ENCODE measurements at places on chromosomes 1 and 21.

GRCh38 chr1:156528231-156528630, 27.7 kb upstream of the MEF2D start:
- DNase-seq: no peak

GRCh38 chr1:115908565-115909274, 67.6 kb upstream of the SLC22A15 start:
- DNase-seq: no peak

DNA sequence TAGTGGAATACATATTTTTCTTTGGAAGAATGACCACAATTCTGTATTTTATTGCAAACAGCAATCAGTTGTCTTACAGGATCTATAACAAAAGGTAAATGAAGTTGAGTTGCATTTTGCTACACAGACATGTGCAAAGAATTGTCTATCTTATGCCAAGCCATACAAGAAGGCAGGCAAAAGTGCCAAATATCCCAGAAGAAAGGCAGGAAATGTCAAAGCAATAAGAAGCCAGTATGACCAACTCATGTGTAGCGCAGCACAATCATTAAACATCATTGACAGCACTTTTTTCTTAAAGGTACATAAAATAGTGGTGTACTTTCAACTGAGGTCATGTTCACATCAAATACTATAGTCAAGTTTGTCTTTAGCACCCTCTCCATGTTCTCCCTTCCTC, 42.7 kb downstream of the NIBAN1 start:
- DNase-seq: no peak

GRCh38 chr21:31977816-31978215, 105.0 kb downstream of the HUNK start:
- DNase-seq: no peak

DNA sequence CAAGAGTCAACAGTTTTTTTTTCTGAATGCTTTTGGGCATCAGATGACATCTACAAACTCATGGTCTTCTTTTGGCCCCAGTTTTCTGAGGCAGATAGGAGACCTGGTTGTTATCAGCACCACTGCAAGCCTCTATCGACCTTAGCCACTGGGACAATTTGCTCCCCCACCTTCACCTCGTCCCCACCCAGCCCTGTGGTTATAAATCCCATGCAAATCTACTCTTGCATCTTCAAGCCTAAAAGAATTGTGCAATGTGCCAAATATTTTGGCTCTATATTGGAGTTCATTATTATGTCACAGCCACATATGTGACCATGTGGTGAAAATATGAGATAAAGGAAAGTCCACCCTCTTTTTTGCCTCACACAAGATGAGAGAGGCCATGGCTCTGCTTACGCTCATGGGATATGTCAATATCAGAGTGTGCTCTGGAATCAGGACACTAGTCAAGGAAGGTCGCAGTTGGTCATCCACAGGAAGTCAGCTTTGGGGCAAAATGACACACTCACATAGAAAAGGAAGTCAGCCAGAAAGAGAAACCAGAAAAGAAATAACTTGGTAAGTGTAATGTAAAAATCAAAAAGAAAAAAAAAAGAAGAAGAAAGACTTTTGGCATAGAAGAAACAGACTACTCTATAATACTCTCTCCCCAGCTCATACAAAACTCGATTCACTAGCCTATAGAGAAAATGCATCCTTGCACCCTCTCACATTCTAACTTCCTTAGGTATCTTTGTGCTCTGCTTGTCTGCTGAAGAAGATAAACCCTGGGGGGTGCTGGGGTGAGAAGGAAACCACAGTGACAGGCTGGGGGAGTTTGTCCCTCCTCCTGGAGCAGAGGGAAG, 21.2 kb downstream of the SLC30A10 start:
- no peak for DNase-seq

DNA sequence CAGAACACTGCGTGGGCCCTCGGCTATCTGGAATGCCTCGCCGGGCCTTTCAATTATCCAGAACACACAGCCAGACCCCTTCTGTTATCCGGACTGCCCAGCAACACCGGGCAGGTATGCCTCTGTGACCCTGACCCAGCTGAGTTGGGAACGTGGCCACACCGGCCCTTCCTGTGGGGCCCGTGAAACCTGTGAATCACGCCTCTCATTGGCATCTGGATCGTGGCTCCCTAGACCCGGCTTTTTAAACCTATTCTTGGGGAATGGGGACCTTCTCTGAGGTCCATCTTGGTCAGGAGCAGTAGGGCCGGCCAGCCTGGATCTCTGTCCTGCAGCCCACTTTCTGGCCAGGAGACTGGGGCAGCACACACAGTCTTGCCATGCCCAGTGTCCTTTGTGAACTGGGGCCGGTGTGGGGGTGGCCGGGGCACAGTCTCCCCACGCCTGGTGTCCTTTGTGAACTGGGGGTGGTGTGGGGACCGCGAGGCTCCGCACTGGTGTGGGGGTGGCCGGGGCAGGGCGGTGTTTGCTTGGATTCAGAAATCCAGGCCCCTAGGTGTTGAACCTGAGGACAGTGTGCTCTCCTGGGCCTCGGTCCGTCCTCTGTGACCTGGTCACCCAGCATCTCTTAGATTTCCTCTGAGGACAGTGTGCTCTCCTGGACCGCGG, 11.1 kb downstream of the COL18A1 start:
- no peak for DNase-seq

DNA sequence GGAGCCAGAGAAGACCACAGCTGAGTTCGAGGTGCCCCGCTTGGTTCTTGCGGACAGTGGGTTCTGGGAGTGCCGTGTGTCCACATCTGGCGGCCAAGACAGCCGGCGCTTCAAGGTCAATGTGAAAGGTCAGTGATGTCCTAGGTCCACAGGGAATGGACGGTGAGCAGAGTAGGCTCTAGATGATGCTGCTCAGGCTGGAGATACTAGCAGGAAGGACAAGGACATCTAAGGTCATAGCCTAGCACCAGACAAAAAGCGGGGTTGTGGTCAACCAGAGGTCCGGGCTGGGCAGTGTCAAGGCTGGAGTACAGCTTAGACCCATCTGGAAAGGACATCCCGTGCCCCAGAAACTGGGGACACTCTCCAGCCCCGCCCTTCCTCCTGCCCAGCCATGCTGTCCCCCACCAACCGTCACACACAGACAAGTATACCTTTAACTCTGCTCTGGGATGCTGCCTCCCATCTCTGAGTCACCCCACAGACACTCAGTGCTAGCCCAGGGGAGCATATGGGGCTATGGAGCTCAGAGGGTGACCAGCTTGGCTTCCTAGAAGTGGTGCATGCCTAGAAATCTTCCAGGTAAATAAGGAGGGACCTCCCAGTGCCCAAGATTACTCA, 8.7 kb downstream of the TIE1 start:
- no peak for DNase-seq

DNA sequence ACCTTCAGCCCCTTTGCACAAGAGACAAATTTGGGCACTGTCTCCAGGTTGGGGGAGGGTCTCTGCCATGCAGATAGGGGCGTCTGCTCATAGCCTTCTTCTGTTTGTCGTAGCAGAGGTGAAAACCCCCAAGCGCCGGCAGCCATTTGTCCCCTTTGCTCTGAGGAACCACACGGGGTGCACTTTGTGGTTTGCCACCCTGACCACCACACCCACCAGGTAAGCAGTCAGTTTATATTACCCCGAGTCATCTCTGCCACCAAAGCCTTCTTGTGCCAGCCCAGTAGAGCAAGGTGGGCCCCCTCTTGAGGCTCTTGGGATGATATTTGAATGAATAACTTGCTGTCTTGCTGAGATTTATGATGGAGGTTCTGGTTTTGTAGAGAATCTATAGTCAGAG, 111.8 kb downstream of the VPS13D start:
- DNase-seq: no peak

GRCh38 chr1:184945678-184946412, 28.5 kb downstream of the NIBAN1 start:
- DNase-seq: no peak

DNA sequence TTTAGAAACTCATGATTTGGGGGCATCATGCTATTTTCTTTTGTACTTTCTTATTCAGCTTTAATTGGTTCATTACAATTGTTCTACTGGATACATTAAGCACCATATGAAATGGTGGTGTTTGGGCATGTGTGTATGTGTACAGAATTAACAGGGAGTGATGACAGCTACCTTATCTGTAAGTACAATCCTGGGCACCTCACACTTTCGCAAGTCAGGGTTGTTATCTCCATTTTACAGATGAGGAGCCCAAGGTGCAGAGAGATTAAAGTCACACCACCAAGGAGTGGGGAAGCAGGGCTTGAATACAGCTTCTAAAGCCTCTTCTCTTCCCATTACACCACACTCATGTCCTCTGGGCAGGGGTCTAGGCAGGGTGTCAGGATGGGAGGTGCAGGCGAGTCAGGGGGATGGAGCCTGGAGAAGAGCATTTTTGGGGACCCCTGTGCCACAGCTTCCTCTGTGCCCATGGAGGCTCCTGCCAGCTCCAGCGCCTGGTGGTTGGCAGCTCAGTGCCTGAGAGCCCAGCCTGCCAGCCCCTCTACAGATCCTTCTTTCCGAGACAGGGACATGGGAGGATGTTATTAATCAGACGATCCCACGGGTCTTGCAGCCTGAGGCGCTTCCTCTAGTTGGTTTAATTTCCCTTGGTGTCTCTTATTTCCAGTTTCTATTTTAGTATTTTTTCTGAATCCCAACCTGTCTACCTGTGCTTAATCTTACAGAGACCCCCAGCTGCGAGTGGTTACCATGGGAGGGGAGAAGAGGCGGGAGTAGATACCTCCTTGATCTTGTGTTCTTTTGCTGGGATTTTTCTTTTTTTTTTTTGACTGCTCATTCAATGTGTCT, 126.2 kb upstream of the CD34 start:
- no peak for DNase-seq

- DNase-seq: no peak
These were observed 14.4 kb downstream of the CD58 start for GRCh38 chr1:116556289-116557006.

DNA sequence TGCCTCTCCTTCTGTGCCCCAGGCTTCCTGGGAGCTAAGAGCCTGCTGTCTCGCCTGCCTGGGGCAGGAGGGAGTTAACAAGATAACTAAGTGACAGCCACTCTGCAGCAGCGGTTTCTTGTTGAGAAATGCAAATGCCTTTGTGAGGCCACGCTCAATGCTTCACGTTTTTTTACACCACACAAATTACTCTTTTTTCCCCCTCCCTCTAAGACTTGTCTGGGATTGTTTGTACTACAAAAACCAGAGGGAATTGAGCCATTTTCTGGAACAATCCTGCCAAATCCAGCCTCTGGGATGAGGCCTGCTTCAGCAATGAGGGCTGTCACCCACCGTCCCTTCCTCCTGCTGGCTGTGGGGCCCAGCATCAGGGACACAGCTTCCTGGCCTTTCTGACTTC, 119.6 kb downstream of the ACTL8 start:
- DNase-seq: peak; percentile 10

- peak; percentile 82 for DNase-seq
These were observed 32.5 kb upstream of the FHAD1 start for GRCh38 chr1:15214527-15214926.

DNA sequence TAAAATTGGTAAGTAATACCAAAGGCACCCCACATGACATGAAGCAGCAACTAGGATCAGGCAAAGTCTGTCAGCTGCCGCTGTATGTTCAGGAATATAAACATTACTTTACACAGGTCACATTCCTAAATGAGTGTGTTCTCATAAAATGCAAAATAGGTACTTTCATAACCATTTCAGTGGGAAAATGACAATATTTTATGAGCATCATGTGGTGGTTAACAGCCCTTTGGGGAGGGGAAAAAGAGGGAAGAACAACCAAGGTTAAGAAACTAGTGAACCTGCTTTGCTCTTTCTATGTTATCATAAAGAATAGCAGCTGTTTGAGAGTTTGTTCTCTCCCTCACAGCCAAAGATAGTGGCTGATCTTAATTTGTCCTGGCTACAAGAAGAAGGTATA, 105.4 kb upstream of the LBR start:
- no peak for DNase-seq

DNA sequence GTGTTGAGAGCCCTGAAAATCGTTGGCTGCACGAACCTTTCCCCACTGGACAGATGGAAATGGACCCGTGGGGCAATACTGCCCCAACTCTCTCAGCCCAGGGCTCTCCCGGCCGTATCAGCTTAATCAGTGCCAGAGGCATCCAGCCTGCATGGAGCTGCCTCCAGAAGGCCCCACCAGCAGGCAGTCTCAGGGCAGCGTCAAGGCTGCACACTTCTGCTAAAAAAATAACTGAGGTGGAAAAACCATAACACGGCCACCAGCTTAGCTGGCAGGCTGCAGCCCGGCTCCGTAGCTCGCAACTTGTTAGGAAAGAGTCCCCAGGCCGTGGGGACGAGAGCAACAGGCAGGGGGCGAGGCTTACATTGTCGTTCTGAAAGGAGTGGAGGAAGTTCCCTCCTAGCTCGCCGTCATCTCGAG, 27.9 kb downstream of the MRPL37 start:
- no peak for DNase-seq

GRCh38 chr1:7278045-7278444, 492.8 kb downstream of the CAMTA1 start:
- DNase-seq: no peak
